ENCODE measurements at places on chromosomes 5 and 9. TPM values are rescaled to one million over a fixed set of nuclear protein-coding genes. Genes with fewer than 3 reads are reported as not detected.

ZFR gene
- total RNA-seq = 57.4 TPM

OCLN gene
- total RNA-seq = 11.9 TPM

ADRA1B gene
- 9.9 TPM for total RNA-seq

NFIB gene
- 9.9 TPM for total RNA-seq

PCDHB5 gene
- total RNA-seq = 1.9 TPM

PCDHA13 gene
- 0.07 TPM for total RNA-seq

ZNF883 gene
- 0.74 TPM for total RNA-seq

FOXD4L5 gene
- total RNA-seq = not detected

SPOCK1 gene
- 19.8 TPM for total RNA-seq

BAAT gene
- 0.58 TPM for total RNA-seq

NME5 gene
- not detected for total RNA-seq

C9orf50 gene
- not detected for total RNA-seq

FPGS gene
- total RNA-seq = 47.7 TPM

TRAF1 gene
- total RNA-seq = 8.1 TPM

SLC34A1 gene
- total RNA-seq = not detected

NIPAL4 gene
- 9.9 TPM for total RNA-seq

IFNE gene
- 2.3 TPM for total RNA-seq

PDE8B gene
- total RNA-seq = 0.82 TPM

PGM5 gene
- total RNA-seq = not detected

RABL6 gene
- 87.2 TPM for total RNA-seq

FOXD4 gene
- total RNA-seq = 0.37 TPM

NRG2 gene
- 1.7 TPM for total RNA-seq

TMEM161B gene
- total RNA-seq = 8.1 TPM

SMIM33 gene
- not detected for total RNA-seq

PITX1 gene
- 34.6 TPM for total RNA-seq

PCDHB8 gene
- total RNA-seq = 0.42 TPM

OTULINL gene
- total RNA-seq = 4.9 TPM

TAF11L10 gene
- total RNA-seq = not detected

CACFD1 gene
- total RNA-seq = 4.4 TPM

NCBP1 gene
- total RNA-seq = 29.4 TPM

NEUROG1 gene
- not detected for total RNA-seq

ANKRD31 gene
- 0.12 TPM for total RNA-seq

MEIKIN gene
- total RNA-seq = not detected

SH2D3C gene
- total RNA-seq = 0.16 TPM

STK32A gene
- 0.22 TPM for total RNA-seq

LRRC19 gene
- total RNA-seq = not detected

MOB3B gene
- total RNA-seq = 8.4 TPM

CIZ1 gene
- 89.9 TPM for total RNA-seq

TSTD2 gene
- total RNA-seq = 13.0 TPM

ABCA2 gene
- 29.3 TPM for total RNA-seq

SAXO1 gene
- not detected for total RNA-seq

CMBL gene
- 21.9 TPM for total RNA-seq

LURAP1L gene
- total RNA-seq = 11.6 TPM

CATSPER3 gene
- total RNA-seq = 0.59 TPM

DNAI1 gene
- total RNA-seq = 0.37 TPM

SPARC gene
- 16.4 TPM for total RNA-seq

MYOT gene
- not detected for total RNA-seq
